ENCODE measurements at places on chromosomes 1 and 21. TPM values are rescaled to one million over a fixed set of nuclear protein-coding genes. Genes with fewer than 3 reads are reported as not detected.

DNA sequence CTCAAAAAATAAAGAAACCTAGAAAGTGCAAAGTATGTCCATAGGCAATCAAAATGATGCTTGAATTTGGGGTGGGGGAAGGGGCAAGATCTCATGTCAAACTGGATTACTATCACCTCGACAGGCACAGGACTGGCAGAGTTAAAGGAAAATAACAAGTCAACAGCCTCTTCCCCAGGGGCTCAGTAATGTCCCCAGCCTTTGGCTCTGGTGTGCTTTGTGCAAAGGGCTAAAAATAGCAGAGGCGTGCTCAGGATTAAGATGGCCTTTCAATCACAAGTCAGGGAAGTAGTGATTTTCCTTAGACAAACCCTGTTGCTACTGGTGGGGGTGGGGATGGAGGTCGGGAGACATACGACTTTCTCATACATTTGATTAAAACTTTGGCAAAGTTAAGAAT, 63.5 kb upstream of the OLIG2 start:
- no peak for DNase-seq

DNA sequence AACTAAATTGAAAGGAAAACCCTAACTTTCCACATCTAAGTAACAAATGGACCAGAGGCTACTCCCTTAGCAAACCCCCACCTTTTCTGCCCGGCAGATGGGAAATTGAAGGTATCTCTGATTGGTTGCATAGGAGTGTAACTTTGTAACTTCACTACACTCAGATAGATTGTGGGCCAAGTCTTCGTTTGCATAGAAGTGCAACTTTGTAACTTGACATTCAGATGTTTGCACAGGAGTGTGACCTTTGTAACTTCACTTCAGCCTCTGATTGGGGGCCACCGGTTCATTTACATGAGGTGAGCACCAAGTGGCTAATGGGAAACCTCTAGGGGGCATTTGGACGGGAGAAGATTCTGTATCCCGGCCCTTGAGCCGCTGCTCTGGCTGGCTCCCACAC, 59.4 kb downstream of the C1orf94 start:
- DNase-seq: no peak

Gene ADCY10
- not detected for total RNA-seq

Gene OR6K6
- total RNA-seq: not detected

Gene VAV3
- 4.7 TPM for total RNA-seq

Gene S100A7
- total RNA-seq: not detected

Gene DMRTA2
- total RNA-seq: not detected

All from renal cortical epithelial cell (primary cell).